ENCODE measurements at places on chromosomes 5 and 9.

DNA sequence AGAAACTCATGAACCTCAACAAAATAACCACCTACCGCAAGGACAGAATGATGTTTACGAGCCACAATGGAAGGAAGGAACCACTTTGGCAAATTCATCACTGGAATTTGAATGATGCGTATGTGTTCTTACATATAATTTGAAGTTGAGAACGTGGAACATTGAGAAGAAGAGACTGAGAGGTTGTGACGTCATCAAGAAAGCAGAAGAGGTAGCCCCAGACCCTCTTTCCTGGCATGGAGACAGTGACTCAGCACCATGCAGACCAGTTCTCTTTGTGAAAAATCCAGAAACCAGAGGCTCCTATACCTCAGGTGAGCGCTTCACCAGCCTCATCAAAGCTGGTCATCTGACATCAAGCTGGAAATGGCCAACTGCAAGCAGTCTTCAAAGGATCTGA lies 124.5 kb downstream of the PDZD2 start:
- H3K4me1 ChIP-seq, result no peaks in the 10 kb centered on the region
- H3K27me3 ChIP-seq, result no peaks in the 10 kb centered on the region

DNA sequence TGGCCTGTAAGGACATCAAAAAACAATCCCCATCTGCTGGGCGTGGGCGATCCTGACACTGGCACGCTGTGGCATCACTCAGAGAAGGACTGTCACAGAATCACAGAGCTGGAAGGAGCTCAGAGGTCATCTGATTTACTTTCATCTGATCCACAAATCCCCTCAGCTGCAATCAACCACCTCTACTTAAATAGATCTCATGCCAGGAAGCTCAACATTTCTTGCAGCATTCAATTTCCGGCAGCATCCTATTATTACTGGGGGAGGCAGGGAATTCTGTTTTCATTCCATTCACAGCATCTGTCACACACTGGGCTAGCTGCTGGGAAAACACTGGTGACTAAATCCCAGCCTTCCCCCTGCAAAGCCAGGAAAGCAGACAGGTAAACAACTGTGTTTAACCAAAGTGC lies 38.3 kb downstream of the RETREG1 start:
- H3K27me3 ChIP-seq, result no peaks in the 10 kb centered on the region
- no peaks in the 10 kb centered on the region for H3K36me3 ChIP-seq

DNA sequence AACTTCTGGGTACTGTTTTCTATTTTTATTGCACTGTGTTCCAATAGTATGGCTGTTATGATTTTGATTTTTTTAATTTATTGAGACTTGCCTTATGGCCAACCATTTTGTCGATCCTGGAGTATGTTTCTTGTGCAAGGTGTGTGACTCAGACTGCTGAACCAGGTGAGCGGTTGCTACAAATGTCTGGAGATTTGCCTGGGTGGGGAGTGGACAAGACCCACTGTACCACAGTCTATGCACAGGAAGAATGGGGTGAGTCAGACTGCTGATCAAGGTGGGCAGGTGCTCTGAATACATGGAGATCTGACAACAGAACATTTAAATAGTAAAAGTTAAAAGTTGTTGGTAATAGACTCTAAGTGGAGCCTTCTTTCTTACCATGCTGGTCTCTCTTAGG lies 609.2 kb downstream of the CSNK1G3 start:
- no peak overlapping the region for H3K4me3 ChIP-seq
- H3K4me1 ChIP-seq, result no peaks in the 10 kb centered on the region
- no peaks in the 10 kb centered on the region for H3K36me3 ChIP-seq
- no peak for DNase-seq

DNA sequence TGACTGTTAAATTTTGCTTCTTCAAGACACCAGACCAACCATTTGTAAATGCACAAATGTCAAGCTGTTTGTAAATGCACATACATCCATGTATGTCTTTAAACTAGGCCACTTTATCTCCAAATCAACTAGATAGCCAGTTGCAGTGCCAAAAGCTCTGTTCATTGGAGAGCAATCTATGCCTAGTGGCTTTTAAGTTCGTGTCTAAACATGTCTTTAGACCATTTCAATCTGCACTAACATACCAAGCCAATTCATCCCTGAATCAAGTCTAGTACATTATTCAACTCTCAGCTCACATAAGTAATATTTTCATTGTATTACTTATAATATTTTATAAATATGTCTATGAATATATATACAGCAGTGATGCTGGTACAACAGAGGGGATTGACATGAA lies 985.9 kb downstream of the CDH18 start:
- no peak overlapping the region for H3K27ac ChIP-seq
- no peaks in the 10 kb centered on the region for H3K27me3 ChIP-seq

- no peak overlapping the region for H3K27ac ChIP-seq
- no peaks in the 10 kb centered on the region for H3K27me3 ChIP-seq
- DNase-seq, result no peak
- H3K4me1 ChIP-seq, result no peaks in the 10 kb centered on the region
- no peaks in the 10 kb centered on the region for H3K36me3 ChIP-seq
Measured at GRCh38 chr5:115962565-115963402, 509 bp downstream of the LVRN start.

Measured in SJSA1 (cell line).